ENCODE measurements at places on chromosomes 2 and 18. TPM values are rescaled to one million over a fixed set of nuclear protein-coding genes. Genes with fewer than 3 reads are reported as not detected.

Gene CCDC141
- not detected for total RNA-seq

Gene B3GNT2
- total RNA-seq, result 43.3 TPM

Gene TMEM163
- 0.06 TPM for total RNA-seq

Gene TMEM247
- not detected for total RNA-seq

Gene TBR1
- total RNA-seq, result 0.01 TPM

Gene DSG3
- 0.02 TPM for total RNA-seq

Gene TMEM18
- 37.6 TPM for total RNA-seq

Gene DLGAP1
- not detected for total RNA-seq

Gene GBX2
- total RNA-seq, result 2.9 TPM

Gene SKOR2
- not detected for total RNA-seq

Gene ERBB4
- not detected for total RNA-seq

Gene SAG
- total RNA-seq, result not detected

Gene FSHR
- not detected for total RNA-seq

Gene CNRIP1
- total RNA-seq, result 2.3 TPM

Gene SLC5A7
- total RNA-seq, result not detected

Gene CCDC85A
- 0.39 TPM for total RNA-seq

Gene DGKD
- 50.3 TPM for total RNA-seq

Gene CAPG
- 92.1 TPM for total RNA-seq

Gene HTR2B
- not detected for total RNA-seq

Gene FLACC1
- 0.20 TPM for total RNA-seq

Gene TNS1
- total RNA-seq, result 17.4 TPM

Gene METAP1D
- total RNA-seq, result 2.5 TPM

Gene ZNF396
- 0.75 TPM for total RNA-seq

Gene C2orf92
- total RNA-seq, result 0.26 TPM

Gene COBLL1
- 5.4 TPM for total RNA-seq

Gene ELAC1
- 4.7 TPM for total RNA-seq

Gene IMP4
- total RNA-seq, result 160 TPM

Gene EHBP1
- total RNA-seq, result 45.7 TPM

Gene EMILIN2
- 13.2 TPM for total RNA-seq

Gene PSD4
- total RNA-seq, result 14.8 TPM

Gene MYL1
- total RNA-seq, result not detected

Gene SLC39A10
- total RNA-seq, result 21.6 TPM

Gene SLC14A1
- not detected for total RNA-seq

Gene ARHGEF33
- 0.11 TPM for total RNA-seq

Gene UCN
- 1.7 TPM for total RNA-seq
